ENCODE measurements at places on chromosomes 12 and 14.

DNA sequence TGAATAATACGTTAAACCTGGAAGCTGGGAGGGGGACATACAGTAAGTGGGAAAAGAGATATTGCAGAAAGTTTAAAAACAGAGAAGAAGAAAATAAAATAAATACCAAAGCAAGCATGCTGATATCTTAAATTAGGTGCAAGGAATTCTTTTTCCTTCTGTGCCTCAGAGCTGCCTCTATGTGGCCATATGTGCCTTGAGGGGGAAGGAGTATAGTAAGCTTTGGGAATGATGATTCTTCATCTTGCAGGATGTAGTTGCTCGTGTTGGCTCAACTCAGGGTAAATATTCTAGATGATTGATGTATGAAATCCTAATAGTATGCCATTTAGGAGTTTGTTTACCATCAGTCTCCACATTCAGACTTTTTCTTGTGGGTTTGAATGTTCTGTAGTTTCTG, 251.4 kb downstream of the RGS6 start:
- DNase-seq, result no peak

GRCh38 chr12:94285943-94286582, 137.7 kb downstream of the PLXNC1 start:
- DNase-seq, result no peak

DNA sequence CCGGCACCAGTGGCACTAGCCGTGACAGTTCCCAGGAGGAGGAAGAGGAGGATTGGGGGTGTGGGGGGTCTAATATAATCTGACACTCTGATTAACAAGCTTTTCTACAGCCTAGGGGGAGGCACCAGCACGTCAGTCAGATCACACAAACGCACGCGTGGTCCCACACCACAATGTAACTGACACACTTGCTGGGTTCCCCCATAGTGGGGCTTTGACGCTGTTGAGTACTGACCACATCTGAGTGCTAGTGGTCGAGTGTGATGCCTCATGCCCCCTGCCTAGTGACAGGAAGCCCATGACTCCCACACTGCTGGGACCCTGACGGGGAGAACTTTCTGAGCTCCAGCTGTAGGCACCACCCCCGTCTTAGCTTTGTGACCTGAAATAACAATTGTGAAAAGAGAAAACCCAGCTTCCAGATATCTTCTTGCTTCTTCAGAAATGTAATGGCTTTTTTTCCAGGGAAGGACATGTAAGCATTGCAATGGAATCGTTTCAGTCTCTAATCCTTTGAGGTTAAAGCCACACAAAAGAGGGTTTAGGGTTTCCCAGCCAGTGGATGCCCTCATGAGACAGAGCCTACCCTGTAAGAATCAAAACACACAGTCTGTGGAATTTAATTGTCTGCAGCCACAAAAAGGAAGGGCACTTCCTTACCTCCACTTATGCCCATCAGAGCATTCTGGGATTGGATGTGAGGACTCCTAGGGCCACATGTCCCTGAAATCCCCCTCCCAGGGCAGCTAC, 183.9 kb downstream of the PIWIL1 start:
- no peak for DNase-seq

DNA sequence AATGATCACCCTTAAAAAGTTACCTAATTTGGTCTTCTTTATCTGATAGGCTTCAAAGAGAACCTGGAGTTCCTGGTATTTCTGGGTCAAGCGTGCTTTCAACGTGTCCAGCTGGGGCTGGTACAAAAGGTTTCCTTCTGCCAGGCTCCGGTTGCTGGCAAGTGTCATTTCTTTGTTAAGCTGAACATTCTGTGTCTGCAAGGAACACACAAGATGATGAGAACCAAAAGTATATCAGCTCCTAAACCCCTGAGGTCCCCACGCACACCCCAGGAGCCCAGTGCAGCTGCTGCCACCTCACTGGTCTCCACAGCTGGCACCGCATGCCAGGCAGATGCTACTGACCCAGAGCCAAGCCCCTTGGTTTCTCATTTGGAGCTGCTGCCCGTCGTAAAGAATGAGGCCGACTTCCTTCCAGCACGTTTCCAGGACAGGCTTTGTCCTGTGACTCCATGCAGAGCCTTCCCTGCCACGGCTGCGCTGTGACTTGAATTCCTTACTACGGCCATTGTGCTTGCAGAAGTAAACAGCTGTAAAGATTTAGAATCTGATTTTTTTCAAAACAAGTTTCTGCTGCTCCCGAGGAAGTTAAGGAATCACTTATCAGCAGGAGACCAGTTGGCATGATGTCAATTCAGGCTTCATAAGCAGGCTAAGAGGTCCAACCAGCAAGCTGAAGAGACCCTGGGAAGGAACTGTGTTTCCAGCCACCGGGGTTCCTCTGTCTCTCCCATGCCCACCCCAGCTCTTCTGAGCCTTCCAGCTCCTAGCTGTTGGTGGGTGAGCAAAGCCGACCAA, 24.9 kb downstream of the VPS37B start:
- no peak for DNase-seq
